ENCODE measurements at places on chromosomes 4 and X. TPM values are rescaled to one million over a fixed set of nuclear protein-coding genes. Genes with fewer than 3 reads are reported as not detected.

SCML2 gene
- 2.6 TPM for total RNA-seq

- DNase-seq: no peak
Measured at GRCh38 chr4:17583941-17584340, 6.9 kb downstream of the LAP3 start.

DNA sequence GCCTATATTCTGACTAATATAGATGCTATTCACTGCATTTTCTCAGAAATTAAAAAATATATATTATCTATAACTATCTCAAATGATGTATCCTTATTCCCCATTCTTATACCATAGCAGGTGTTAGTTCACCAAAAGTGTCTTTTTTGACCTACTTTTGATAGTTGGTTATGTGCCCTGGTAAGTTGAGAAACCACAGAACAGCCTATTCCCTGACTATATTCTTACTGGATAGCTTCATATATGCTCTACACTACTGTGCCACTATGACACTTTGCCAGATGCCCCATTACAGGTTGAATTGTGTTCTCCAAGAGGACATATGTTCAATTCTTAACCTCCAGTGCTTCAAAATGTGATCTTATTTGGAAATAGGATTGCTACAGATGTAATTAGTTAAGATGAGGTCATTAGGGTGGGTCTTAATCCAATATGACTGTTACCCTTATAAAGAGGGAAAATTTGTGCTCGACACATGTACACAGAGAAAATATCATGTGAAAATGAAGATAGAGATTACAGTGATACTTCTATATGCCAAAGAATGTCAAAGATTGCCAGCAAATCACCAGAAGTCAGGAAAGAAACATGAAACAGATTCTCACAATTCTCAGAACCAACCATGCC is 76.1 kb downstream of the LRBA start:
- no peak for DNase-seq

- no peak for DNase-seq
Measured at GRCh38 chrX:47097018-47097417, 18.8 kb downstream of the RGN start.
